SIG-M5 (cell line): ENCODE measurements at places on chromosomes 6 and 20.

GRCh38 chr6:148711833-148712654 lies 34.8 kb upstream of the UST start:
- no peak for DNase-seq

DNA sequence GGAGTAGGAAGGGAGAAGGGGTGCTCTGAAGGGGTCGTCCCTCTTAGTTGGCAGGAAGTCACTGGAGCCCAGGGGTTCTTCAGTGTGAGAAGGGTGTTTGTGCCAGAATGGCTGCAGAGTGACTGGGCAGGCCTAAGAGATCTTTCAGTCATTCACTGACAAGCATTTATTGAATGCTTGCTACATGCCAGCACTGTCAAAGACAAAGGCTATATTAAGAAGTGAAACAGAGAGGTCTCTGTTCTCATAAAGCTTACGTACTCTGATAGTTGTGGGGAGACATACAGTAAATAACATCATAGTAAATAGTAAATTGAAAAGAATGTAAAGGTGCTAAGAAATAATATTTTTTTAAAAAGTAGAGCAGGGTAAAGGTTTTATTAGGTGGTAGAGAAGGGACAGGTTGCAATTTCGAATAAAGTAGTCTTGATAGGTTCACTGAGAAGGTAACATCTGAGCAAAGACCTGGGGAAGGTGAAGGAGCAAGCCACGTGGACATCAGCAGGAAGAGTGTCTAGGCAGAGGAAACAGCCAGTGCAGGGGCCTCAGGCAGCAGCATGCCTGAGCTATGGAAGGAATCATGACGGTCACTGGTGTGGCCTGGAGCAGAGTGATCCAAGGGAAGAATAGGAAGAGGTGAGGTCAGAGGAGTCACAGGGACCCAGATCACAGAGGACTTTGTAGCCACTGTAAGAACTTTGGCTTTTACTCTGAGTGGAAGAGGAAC lies 36.3 kb upstream of the RNF8 start:
- no peak for DNase-seq

DNA sequence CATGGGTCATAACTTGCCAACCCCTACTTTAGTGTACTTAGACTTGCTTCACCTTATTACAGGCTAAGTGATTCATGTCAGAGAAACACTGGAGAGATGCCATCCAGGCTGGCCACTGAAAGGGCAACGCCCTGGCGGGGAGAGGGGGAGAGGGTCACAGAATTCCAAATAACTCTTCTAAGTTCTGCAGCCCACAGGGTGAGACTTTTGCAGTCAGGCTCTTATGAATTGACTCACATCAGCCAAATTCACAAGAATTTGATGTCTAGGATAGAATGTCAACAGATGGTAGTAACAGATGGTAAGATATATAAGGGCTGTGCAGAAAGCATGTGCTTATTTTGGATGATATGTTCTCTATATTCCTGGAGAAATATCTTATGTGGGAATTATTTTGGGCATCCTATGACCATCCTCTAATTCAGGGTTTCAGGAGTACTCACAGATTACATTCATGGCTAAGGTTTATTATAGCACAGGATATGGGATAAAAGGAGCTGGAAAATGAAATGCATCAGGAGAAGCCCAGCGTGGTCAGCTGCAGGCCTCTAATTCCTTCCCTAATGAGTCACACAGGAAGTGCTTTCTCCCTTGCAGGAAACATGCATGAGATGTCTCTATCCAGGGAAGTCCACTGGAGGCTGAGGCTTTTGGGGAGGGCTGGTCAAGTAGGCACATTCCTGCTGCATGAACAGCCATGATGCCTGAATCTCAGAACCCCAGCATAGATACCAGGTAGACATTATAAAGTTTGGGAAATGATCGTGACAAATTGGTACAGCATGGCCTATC lies 58.7 kb upstream of the RIN2 start:
- no peak for DNase-seq

- no peak for DNase-seq
Observed at GRCh38 chr6:55902796-55903195, 27.4 kb upstream of the BMP5 start.

- DNase-seq = no peak
Observed at GRCh38 chr6:125129354-125129753, 24.2 kb upstream of the TPD52L1 start.

DNA sequence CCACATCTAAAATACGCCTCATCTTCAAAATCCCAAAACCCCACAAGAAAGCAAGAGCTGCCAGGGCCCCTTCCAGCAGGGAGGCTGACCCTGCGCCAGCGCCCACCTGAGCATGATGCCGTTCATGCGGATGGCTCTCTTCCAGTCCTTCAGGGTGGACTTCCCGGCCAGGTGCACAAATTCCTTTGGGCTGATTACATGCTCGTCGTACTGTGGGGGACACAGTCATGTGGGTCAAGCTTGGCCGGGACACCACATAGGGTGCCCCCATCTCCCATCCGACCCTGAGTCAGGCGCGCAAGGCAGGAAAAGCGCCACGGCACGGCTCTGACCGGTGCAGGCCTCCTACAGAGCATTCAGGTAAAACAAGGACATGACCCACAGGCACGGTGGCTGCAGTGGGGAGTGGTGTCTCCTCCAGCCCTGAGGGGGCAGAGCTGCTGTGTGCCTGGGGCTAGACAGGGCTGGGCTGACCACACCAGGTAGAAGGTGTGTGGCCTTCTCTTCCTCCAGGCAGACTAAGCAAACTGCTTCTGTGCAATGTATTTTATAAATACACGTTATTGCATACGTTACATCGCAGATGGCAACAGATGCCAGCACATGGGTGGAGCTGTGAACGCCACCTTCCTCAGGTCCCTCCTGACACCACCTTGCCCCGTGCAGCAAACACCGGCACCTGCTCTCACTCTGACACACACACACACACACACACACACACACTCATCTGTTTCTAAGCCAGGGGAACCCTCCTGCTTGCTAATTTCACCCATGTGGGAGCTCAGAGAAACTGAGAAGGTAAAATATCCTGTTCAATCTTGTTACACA lies 23.8 kb upstream of the HELZ2 start:
- no peak for DNase-seq

DNA sequence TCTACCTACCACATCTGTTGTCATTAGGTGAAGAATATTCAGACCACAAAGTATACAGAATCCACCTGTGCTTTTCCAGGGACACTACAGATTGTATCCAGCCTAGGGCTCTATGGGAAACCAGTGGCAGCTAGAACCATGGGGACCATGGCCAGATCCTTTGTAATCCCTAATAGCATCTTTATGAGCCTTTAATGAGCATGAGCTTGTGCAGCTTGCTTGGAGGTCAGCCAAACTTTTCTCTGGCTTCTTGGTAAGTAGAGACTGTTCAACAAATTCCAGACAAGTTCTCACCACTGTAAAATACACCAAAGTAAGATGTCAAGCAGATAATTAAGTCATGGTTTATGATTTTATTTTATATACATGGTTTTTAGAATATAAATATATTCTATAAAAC lies 301.6 kb upstream of the ADGRB3 start:
- no peak for DNase-seq

- no peak for DNase-seq
Observed at GRCh38 chr20:16243470-16243869, 329.8 kb downstream of the KIF16B start.

DNA sequence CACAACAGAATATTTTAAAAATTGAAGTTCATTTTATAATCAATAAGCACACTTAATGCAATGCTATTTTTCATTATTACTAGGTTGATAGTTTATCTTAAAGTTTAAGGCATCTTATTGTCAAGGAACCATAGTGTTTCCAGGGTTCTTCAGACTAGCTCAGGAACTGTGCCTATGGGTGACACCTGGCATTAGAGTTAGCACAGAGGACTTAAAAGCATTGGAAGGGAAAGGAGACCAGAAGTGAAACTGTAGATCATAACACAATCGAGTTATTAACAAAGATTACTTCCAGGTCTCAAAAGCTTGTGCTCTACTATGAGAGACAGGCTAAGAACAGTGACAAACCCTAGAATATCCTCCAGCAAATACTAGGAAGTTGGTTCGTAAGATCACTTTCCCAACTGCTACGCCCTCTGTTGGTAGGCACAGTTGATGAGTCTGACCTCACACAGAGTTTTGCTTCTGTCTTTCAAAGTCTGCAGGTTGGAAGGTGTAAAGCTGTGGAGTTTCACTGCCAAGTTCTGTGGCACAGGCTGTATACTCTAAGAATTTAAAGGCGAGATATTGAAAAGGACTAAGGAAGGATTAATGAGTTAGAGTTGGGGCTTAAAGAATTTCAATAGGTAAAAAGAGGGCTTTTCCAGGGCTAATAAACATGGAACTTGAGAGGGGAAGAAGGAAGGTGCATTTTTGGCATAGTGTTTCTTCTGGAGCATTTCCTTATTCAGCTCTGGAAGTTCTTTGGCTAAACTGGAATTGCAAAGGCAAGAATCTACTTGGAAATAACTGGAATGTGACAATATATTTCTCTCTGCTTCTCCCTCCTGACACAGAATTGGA lies 531.3 kb upstream of the JAG1 start:
- no peak for DNase-seq

DNA sequence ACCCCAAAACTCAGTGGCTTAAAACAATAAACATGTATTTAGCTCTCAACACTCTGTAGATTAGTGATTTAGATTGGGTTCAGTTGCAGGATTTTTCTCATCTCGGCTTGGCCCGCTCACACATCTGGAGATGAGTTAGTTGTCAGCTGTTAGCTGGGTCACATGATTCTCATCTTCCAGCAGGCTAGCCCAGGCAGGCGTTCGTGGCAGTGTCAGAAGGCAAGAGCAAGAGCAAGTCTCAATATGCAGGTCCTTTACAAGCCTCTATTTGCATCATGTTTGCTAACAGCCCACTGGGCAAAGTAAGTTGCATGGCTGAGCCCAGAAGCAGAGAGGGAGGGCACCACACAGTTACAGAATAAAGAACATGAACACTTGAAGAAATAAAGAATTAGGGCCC lies 83.6 kb upstream of the MYLIP start:
- DNase-seq = no peak
